ENCODE measurements at places on chromosomes 11 and 22.

DNA sequence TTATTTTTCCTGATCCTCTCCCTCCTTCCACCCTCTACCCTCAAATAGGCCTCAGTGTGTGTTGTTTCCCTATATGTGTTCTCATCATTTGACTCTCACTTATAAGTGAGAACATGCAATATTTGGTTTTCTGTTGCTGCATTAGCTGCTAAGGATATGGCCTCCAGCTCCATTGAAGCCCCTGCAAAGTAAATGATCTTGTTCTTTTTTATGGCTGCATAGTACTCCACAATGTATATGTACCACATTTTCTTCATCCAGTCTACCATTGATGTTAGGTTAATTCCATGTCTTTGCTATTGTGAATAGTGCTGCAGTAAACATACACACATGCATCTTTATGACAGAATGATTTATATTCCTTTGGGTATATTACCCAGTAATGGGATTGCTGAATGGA lies 13.3 kb upstream of the RASSF10 start:
- H3K36me3 ChIP-seq: no peaks in the 10 kb centered on the region
- no peak for DNase-seq
- no peak overlapping the region for H3K27ac ChIP-seq
- H3K4me1 ChIP-seq: no peaks in the 10 kb centered on the region

GRCh38 chr11:35647421-35648093 lies 15.0 kb upstream of the TRIM44 start:
- no peak for DNase-seq
- no peaks in the 10 kb centered on the region for H3K36me3 ChIP-seq
- H3K4me3 ChIP-seq: no peak overlapping the region
- no peak overlapping the region for H3K27ac ChIP-seq

- no peak overlapping the region for H3K27ac ChIP-seq
- no peak overlapping the region for H3K4me3 ChIP-seq
- H3K27me3 ChIP-seq: peaks cover 3% of the 10 kb centered on the region
- H3K36me3 ChIP-seq: no peaks in the 10 kb centered on the region
These were observed 71.7 kb downstream of the FDX1 start for GRCh38 chr11:110501428-110501827.

GRCh38 chr11:74929431-74930363 lies 19.2 kb downstream of the XRRA1 start:
- peaks cover 29% of the 10 kb centered on the region for H3K36me3 ChIP-seq
- no peaks in the 10 kb centered on the region for H3K27me3 ChIP-seq
- peaks cover 33% of the 10 kb centered on the region for H3K4me1 ChIP-seq
- peak; percentile 40 for DNase-seq
- H3K27ac ChIP-seq: no peak overlapping the region

DNA sequence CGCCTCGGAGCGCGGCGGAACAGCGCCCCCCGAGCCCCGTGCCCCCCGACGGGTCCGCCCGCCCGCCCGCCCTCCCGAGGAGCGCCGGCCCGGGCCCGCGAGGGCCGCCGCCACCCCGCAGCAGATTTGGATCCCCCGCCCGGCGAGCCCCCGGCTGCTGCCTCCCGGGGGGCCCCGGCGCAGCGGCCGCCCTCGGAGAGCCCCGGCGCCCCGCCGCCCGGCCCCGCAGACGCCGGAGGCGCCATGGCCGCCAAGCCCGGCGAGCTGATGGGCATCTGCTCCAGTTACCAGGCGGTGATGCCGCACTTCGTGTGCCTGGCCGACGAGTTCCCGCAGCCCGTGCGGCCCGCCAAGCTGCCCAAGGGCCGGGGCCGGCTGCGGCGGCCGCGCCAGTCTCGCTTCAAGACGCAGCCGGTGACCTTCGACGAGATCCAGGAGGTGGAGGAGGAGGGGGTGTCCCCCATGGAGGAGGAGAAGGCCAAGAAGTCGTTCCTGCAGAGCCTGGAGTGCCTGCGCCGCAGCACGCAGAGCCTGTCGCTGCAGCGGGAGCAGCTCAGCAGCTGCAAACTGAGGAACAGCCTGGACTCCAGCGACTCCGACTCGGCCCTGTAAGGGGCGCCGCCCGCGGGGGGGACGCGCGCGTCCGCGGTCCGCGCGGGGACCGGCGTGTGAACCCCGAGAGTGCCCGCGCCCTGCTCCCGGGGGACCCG lies 380 bp downstream of the C11orf96 start:
- peak; percentile 56 for DNase-seq
- peak overlapping the region; percentile 62 for H3K4me3 ChIP-seq

GRCh38 chr11:33454264-33454663 lies 197.1 kb downstream of the HIPK3 start:
- DNase-seq: no peak
- no peak overlapping the region for H3K4me3 ChIP-seq
- no peak overlapping the region for H3K27ac ChIP-seq
- peaks cover 14% of the 10 kb centered on the region for H3K27me3 ChIP-seq

DNA sequence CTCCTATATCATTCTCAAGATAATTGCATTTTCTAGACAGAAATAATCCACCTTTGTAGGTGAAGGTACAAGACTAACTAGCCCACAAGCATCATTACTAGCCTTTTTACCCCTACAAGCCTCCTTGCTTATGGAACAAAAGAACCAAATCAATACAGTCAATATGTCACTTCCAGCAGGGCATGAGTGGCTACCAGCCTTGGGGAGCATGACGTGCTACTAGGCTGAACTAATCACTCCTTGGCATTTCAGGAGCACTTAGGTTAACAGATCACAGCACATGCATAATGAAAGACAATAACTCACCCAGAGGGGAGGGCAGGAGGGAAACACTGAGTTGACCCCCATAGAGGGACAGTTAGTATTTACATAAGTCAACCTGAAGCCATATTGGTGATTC lies 2.7 kb downstream of the DRD2 start:
- no peaks in the 10 kb centered on the region for H3K36me3 ChIP-seq
- peaks cover 58% of the 10 kb centered on the region for H3K27me3 ChIP-seq
- no peak for DNase-seq
- peaks cover 6% of the 10 kb centered on the region for H3K4me1 ChIP-seq
- no peak overlapping the region for H3K4me3 ChIP-seq
- no peak overlapping the region for H3K27ac ChIP-seq

DNA sequence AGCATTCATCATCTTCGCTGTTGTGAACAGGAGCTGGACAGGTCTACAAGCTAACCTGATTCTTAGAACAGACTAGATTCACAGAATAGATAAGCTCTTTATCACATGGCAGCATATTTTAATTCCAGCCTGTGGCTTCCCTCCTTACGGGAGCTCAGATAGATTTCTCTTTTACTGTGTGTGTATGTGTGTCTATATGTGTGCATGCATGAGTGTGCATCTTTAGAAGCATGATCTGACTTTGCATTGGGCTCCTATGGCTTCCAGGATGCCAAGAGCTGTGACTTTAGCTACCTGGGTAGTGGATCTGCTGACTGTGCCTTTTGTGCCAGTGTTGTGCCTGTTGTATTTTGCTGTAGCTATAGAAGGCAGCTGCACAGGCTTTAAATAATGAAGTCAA lies 44.3 kb downstream of the ZNRF3 start:
- DNase-seq: no peak
- H3K27ac ChIP-seq: no peak overlapping the region
- H3K4me1 ChIP-seq: peaks cover 14% of the 10 kb centered on the region
- H3K4me3 ChIP-seq: no peak overlapping the region

GRCh38 chr22:20012741-20013331 lies 3.8 kb downstream of the ARVCF start:
- no peak overlapping the region for H3K27ac ChIP-seq
- no peaks in the 10 kb centered on the region for H3K36me3 ChIP-seq
- peaks cover 15% of the 10 kb centered on the region for H3K27me3 ChIP-seq
- no peak for DNase-seq

DNA sequence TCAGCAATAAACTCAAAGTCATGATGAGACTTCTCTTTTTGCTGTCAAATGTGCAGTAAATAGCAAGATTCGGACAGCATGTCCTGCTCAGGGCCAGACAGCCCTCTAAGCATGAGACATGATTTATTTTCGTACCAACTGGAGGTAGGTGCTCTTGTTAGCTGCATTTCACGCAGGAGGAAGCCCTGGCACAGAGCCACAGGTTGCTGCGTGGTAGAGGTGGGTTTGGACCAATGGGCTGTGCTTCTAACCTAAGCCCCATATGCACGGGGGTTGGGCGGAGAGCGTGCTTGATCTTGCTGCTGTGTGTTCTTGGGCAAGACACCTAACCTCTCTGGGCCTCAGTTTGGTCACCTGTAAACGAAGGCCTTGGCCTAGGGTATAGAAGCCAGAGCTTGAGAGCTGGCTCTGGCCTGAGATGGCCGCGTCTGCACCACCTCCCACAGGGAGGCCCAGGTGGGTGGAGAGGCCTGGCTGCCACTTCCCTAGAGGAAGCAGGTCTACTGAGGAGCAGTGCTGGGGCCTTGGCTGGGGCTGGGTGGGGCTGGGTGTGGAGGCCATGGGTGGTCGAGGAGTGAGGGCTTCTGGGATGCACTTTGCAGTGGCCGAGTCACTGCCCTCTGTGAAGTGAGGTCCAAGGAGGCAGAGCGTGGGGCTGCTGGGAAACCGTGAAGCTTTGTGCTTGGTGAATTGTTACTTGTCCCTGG lies 38.5 kb upstream of the GRAMD4 start:
- H3K4me3 ChIP-seq: no peak overlapping the region
- H3K36me3 ChIP-seq: no peaks in the 10 kb centered on the region
- H3K27me3 ChIP-seq: no peaks in the 10 kb centered on the region

GRCh38 chr11:47587723-47588326 lies 1.3 kb downstream of the FAM180B start:
- H3K27ac ChIP-seq: no peak overlapping the region
- DNase-seq: no peak
- H3K4me1 ChIP-seq: no peaks in the 10 kb centered on the region
- H3K4me3 ChIP-seq: no peak overlapping the region

- no peak overlapping the region for H3K27ac ChIP-seq
- no peaks in the 10 kb centered on the region for H3K36me3 ChIP-seq
- no peaks in the 10 kb centered on the region for H3K27me3 ChIP-seq
- DNase-seq: no peak
- no peaks in the 10 kb centered on the region for H3K4me1 ChIP-seq
These were observed 319.2 kb upstream of the ARHGAP42 start for GRCh38 chr11:100367892-100368291.

GRCh38 chr11:102560555-102561011 lies 30.0 kb upstream of the MMP7 start:
- H3K27me3 ChIP-seq: no peaks in the 10 kb centered on the region
- peak overlapping the region; percentile 82 for H3K27ac ChIP-seq
- DNase-seq: no peak
- H3K36me3 ChIP-seq: no peaks in the 10 kb centered on the region
- H3K4me1 ChIP-seq: peaks cover 48% of the 10 kb centered on the region

Data from activated T-cell treated with anti-CD3 and anti-CD28 coated beads, Interleukin-2, amount 50 U/mL, for 24 hours (primary cell).